ENCODE measurements at places on chromosomes 11 and 22.

DNA sequence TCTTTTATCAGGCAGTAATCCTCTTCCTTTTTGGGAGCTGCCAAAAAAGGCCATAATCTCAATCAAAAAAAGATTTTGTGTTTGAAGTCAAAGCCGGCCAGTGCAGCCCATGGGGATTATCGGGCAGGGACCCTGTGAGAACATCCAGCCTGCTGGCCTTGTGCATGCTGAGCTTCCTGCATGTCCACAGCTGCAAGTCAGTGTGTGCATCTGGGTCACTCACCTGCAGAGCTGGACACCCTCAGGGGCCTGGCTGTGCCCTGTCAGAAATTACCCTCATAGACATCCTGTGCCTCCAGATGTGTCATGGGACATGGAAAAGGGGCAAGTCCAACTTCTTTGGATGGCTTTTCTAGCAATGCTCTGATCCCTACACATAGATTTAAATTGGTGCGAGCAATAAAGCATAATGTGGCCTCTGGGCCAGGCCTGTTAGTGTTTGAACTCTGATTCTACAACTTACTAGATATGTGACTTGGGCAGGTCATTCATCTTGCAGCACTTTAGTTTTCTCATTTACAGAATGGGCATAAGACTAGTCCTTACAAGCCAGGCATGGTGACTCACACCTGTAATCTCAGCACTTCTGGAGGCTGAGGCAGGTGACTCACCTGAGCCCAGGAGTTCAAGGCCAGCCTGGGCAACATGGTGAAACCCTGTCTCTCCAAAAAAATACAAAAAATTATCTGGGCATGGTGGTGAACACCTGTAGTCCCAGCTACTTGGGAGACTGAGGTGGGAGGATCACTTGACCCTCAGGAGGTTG is 81.6 kb upstream of the LARGE1 start:
- DNase-seq, result no peak

- DNase-seq, result no peak
Measured at GRCh38 chr22:23779731-23780130, 7.0 kb upstream of the SMARCB1 start.

GRCh38 chr22:50711446-50712340 is 26.3 kb upstream of the ACR start:
- no peak for DNase-seq

GRCh38 chr11:63862923-63863322 is 24.0 kb downstream of the MARK2 start:
- DNase-seq, result no peak

DNA sequence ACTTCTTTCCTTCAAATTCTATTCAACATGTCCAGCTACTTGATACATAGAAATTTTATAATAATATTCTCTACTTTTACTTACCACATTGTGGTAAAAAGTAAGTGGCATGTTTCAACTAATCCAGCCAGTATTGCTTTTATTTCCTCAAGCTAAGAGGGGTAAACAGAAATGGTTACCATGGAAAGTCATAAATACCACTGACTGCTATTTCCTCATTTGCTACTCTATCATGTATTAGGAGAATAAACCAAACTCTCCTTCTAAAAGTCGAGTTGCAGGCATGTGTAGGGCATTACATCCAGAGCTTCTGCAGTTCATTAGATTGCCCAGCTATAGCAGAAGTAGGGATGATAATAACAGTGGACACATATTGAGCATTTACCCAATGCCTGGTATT is 208.4 kb downstream of the MAML2 start:
- no peak for DNase-seq

- DNase-seq, result peak; percentile 50
Measured at GRCh38 chr11:74330075-74330858, 18.8 kb upstream of the P4HA3 start.

DNA sequence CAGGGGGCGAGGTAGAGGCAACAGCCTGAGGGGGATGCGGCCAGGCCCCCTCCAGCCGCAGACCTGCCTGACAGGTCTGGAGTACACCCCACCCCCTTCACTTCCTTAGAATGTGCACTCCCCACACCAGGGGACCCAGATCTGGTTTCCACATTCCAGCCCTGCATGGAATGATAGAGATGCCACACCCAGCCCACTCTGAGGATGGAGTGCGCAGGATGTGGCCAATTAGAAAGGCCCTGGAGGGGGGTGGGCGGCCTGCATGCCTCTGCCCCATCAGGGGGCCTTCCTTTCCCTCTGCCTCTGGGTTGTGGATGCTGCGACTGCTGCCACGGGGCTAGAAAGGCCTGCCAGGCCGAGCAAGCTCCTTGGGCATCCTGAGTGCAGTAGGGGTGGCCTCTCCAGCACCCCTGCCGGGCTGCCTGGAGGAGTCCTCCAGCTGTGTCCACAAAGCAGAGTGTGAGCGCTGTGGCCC is 28.2 kb upstream of the MGAT3 start:
- DNase-seq, result peak; percentile 89

- no peak for DNase-seq
Measured at GRCh38 chr11:30357872-30358271, 35.0 kb downstream of the ARL14EP start.

GRCh38 chr11:61042537-61042936 is 59.8 kb upstream of the CD5 start:
- no peak for DNase-seq

GRCh38 chr11:116910847-116911246 is 73.4 kb upstream of the APOA1 start:
- DNase-seq, result no peak

All from A172 (cell line).